Activated naive CD4-positive, alpha-beta T cell treated with anti-CD3 and anti-CD28 coated beads, Interleukin-2, amount 50 U/mL, for 72 hours (primary cell): ENCODE measurements at places on chromosomes 2 and 18.

DNA sequence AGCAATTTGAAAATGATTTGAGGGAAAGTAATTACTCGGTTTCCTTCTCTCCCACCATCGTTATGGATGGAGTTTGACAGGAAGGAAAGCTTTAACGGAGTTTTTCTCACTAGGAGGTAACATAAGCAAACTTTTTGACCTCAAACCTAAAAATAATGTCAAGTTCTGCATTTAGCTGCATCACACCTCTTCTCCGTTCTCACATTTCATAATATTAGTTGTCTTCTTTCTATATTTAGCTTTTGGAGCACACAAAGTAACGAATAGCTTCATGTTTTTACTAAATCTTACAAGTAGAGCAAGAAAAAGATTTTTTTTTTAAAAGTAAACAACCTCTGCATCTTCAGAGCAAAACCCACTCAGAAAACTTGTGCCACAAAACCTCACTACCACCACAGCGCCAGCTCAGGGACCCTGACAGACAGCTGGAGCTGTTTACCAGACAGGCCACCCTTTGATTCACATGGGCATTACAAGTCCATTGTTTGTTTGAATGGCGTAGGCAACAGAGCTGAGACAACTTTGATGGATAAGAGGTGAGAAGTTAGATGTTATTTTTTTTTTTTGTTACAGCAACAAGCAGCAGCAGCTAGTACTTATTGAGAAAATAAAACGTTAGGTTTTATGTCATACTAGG lies 21.9 kb upstream of the ICOS start:
- no peak for DNase-seq

DNA sequence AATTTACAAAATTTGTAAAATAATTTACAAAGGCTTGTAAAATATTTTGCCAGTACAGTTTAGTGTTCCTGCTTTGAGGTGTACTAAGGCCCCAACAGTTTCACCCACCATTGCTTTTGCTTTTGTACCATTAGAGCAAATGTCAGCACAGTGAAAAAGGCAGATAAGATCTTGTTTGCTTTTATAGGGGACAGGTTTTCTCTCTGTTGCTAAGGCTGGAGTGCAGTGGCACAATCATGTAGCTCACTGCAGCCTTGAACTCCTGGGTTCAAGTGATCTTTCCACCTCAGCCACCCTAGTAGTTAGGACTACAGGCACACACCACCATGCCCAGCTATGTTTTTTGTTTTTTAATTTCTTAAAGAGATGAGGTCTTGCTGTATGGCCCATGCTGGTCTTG lies 19.6 kb upstream of the NPC1 start:
- DNase-seq, result no peak

DNA sequence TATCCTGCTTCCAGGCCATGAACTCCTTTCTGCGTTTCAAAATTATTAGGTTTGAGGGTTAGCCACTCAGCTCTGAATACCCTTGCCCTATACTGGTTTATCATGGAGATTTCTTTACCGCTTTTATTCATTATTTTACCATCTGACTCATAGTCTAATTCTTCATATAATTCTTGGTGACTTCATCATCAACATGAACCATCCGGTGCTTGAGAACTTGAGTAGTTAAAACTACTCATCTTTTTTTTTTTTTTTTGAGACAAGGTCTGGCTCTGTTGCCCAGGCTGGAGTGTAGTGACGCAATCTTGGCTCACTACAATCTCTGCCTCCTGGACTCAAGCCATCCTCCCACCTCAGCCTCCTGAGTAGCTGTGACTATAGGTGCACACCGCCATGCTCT lies 94.2 kb upstream of the LHCGR start:
- DNase-seq, result no peak

DNA sequence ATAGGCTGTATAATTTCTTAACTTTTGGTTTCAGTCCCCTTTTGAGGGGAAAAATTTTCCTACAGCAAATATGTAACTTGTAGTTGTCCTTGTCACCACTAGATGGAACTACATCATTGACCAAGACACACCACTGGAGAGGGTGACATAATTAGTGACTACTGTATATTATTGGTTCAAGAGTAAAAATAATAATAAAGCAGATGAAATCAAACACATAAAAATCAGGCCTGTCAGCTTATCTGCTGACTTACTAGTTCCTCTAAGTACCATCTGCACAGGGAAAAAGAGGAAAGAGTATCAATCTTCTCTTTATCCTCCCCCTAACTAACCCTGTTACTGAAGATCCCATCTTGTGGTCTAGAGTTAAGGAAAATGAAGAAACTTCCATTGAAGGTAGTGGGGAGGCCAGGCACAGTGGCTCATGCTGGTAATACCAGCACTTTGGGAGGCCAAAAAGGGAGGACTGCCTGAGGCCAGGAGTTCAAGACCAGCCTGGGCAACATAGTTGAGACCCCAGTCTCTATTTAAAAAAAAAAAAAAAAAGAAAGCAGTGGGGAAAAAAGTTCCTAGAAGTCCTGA lies 29.6 kb upstream of the ENOSF1 start:
- DNase-seq, result no peak

GRCh38 chr18:79786786-79787526 lies 10.8 kb upstream of the KCNG2 start:
- DNase-seq, result no peak

- no peak for DNase-seq
These were observed 61.8 kb downstream of the ACAA2 start for GRCh38 chr18:49751427-49752094.

- DNase-seq, result no peak
These were observed 426.5 kb downstream of the SLC4A3 start for GRCh38 chr2:220053919-220054318.

GRCh38 chr2:132391378-132391777 lies 25.2 kb upstream of the GPR39 start:
- no peak for DNase-seq

GRCh38 chr2:24052951-24053350 lies 3.4 kb downstream of the FKBP1B start:
- DNase-seq, result no peak

DNA sequence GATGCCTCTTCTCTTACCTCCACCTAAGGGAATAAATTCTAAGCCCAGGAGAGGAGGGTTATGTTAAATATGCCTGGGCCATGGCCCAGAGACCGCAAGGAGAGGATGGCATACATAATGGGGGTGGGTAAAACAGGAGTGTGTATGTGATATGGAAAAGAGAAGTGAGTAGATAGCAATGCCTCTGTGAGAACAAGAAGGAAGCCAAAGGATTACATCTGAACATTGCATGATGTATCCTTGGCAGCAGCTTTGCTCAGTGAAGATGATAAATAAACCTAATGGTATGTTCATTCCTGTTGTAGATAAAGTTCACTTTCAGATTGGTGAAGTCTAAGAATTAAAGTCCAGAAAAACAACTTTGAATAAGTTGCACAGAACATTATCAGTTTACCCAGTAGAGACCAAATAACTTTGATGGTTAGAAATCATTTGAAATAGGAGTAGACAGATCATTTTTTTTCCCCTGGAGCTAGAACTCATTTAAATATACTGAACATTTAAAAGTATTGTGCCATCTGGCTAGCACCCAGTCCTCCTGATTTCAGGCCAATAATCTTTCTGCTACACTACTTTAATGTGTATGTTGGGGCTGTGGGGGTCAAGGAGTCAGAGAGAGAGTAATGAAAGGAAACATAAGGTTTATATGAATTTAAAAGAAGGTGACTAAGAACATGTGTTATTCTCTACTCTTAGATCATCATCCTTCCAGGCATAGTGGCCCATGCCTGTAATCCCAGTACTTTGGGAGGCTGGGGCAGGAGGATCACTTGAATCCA lies 231.7 kb downstream of the PARD3B start:
- no peak for DNase-seq

- no peak for DNase-seq
These were observed 84.5 kb downstream of the MEP1B start for GRCh38 chr18:32274307-32274706.

DNA sequence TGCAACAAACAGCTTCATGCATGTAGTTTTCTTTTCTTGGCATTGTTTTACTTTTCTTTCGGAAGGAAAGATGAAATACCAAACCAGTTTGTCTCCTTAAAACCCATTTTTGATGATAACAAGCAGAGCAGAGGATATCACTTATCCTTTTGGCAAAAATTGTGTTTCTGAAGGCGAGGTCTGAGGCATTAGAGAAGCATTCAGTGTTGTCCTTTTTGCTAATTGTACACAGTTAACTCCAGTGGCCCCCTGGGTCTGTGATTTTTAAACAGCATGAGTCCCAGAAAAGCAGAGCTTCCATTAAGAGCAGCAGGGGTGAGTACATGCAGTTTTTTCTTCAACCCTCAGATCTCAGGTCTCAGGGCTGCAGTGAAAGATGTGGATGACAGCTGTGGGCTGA lies 41.3 kb downstream of the TTC39C start:
- no peak for DNase-seq

GRCh38 chr2:134336352-134336751 lies 82.5 kb downstream of the MGAT5 start:
- no peak for DNase-seq
